Renal cortex interstitium (tissue), 15 donors: ENCODE measurements at places on chromosomes 7 and 10. TPM values are rescaled to one million over a fixed set of nuclear protein-coding genes. Genes with fewer than 3 reads are reported as not detected.

DNA sequence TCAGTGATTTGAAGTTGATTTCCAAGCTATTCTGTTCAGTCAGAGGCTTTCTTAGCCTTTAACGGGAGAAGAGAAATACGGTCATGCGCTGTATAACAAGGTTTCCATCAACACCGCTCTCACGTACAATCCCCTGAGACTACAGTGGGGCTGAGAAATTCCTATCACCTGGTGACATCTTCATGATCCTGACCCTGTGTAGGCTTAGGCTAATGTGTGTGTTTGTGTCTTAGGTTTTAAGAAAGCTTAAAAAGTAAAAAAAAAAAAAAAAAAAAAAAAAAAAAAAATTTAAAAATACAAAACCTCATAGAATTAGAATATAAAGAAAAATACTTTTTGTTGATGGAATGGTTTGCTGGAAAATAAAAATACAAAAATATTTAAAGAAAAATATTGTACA is 1.8 kb downstream of the ZNF862 start:
- DNase-seq = no peak

GRCh38 chr10:131567279-131568162 is 256.0 kb upstream of the TCERG1L start:
- DNase-seq = no peak

GRCh38 chr7:152899548-152900109 is 140.1 kb downstream of the ACTR3B start:
- no peak for DNase-seq

DNA sequence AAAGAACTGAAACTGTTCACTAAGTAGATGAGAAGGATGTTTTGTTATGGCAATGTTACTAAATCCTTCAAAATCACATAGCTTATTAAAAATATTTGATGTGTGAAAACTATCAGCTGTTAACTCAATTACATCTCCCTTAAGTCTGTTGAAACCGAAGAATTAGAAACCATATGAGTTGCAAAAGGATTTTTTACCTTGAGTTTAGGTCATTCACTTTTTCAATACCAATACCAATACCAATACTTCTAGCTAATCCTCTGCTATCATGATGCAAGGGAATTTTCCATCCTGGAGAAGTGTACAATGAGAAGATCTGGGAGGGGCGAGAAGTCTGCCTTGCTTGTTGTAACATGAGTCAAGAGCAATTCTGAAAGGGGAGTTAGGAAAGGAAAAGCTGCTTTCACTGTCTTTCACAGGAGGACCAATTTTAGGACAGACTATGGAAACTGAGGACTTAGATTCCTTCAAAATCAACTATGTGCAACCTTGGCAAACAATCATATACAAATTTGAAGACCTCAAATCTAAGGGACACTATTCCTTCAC is 199.7 kb downstream of the IMMP2L start:
- DNase-seq = no peak

DNA sequence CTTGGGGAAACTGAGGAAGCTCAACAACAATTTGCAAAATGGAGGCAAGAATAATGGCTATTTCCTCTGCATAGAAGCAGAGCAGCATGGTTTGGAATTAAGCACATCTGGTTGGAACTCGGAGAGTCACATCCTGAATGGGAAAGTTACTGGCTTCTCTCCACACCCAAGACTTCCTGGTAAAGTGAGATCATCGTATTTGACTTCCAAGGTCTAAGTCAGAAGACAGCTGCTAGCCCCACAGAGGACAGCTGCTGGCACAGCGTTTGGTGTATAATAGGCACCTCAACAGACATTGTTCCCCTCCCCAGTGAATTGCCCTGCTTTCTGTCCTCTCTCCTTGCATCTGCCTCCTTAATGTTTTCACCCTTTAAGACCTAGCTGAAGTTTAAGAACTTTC is 37.0 kb upstream of the NRF1 start:
- no peak for DNase-seq

DNA sequence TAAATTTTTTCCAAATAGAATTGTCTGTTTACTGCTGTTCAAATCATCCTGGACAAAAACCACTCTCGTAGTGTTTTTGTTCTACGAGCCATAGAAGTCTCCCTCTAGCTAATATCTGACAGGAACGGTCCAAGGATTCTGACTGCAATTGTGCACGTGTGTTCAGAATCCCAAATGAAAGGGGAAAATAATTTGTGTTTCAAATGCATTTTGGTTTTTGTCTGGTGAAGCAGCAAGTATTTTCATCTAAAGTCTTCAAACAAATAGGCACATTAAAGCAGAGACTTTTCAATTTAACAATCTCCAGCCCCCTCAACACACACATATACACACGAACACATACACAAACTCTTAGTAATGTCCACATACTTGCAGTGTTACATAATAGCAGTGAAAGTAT is 475 bp downstream of the NEUROD6 start:
- DNase-seq = no peak

DNA sequence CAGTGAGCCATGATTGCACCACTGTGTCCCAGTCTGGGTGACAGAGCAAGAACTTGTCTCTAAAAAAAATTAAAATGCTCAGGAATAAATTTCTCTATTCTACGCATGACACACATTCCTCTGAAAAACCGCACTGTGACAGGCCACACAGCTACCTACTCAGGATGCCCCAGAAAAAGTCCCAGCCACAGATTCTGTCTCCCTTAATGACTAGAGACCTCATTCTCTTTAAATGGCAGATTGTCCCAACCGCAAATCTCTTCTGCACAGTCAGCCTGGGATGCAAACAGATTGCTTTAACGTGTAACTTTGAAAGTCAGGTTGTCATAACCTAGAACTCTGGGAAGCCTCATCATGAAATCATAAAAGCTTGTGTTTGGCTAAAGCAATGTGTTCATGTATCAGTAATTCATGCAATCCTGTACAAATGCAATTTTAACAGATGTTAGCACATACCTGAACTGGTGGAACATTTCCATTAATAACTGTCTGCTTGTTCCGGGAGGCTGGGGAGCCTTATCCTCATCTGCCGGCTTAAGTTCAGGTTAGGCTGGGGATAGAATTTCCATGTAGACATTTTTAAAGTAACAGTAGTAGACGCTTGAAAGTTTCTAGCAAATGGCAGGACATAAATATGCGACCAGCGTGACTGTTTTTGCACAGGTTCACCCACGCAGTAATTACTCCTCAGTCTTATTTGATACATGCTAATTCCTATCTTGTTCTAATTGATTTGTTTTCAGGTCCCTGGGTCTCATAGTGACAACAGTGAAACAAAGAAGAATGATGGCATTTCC is 26.2 kb upstream of the MSRB2 start:
- no peak for DNase-seq

DNA sequence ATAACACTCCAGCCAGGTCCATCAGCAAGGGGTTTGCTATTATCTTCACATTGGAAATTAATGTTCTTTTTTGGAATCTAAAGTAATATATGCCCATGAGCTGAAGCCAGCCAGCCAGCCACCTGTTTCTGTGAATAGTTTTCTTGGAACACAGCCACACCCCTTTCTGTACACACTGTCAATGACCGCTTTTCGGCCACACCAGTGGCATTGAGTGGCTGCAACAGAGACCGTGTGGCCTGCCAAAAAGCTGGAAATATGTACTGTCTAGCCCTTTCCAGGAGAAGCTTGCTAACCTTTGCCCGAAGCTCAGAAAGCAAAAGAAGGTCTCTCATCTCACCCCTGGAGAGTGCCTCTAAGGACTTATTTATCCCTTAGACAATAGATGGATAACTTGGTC is 98.5 kb upstream of the NPS start:
- no peak for DNase-seq

GRCh38 chr7:87806150-87806549 is 70.0 kb downstream of the SLC25A40 start:
- DNase-seq = no peak

DNA sequence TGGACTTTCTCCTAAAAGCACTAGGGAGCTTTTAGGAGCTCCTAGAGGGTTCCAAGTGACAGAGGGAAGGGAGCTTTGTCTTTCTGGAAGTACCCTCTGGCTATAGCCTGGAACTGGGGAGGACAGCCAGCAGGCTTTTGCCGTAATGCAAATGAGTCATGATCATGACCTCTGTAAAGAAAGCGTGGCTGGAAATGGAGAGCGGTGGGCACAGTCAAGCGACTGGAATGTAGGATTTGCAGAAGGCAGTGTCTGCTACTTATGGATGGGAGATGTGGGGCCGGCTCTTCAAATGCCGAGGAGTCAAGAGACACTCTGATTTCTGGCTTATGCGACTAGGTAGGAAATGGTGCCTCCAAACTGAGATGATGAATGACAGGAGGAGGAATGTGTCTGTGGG is 34.6 kb upstream of the PLPP4 start:
- no peak for DNase-seq

DNA sequence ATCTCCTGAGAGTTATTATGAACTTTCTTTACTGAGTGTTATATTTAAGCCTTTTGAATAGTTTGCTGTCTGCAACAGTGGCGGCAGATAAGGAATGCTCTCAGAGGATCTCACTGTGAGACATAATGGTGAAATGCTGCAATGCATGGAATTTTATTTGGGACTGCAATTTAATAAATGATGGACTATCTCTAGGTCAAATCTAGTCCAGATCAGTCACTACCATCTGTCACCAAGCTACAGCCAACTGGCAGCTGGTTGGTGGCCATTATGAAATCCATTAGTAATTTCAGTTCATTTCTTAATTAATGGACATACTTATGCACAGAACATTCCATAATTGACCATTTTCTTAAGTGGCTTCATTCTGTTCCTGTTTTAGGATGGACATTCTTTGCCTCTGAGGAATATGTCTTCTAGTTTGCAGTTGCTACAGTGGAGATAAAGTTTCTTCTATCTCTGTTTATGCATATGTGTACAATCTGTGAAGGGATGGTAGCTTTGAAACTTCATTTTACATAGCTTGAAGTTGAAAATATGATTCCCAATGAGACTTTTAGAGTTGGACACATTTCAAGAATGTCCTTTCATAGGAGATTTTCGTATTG is 586.6 kb downstream of the SUGCT start:
- DNase-seq = no peak

- DNase-seq = no peak
These were observed 53.5 kb downstream of the DLG5 start for GRCh38 chr10:77872947-77873535.

GRCh38 chr7:43650457-43651052 is 67.6 kb downstream of the STK17A start:
- DNase-seq = no peak

GRCh38 chr7:104825099-104825498 is 188.9 kb upstream of the KMT2E start:
- no peak for DNase-seq

DNA sequence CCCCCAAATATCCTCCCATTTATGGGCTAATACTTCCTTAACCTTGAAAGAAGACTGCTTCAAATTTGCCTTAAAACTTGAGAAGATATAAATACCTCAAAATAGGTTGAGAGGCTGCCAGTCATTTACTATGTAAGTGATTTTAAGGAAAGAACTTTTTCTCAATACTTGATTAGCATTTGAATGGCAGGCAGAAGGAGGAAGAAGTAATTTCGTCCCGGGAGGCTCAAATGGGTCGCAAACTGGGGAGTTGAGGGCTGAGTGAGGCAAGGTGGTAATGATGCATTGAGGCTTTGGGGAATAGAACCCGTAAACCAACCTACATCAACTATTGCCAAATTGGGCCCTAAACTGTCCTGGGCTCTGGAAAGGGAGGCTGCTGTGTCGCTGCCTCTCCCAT is 11.1 kb downstream of the CAMK1D start:
- DNase-seq = no peak

DNA sequence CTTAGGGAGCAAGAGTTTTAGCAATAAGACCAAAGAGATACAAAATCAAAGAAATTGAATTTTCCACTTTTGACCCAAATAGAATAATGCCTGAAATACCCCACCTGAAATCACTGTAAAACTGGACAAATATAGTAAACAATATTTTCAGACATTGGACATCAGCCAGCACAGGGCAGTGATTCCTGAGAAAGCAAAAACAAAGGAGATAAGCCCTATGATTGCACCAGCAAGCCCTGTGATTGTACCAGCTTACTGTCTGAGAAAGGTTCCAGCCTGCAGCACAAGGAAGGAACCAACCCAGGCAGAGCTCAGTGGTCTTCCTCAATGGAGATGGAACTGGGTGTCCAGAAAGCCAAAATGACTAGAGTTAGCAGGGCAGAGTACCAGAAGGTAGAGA is 10.3 kb downstream of the TMEM106B start:
- DNase-seq = no peak

MICALL2 gene
- 8.2 TPM for polyA plus RNA-seq

NPFFR1 gene
- polyA plus RNA-seq = 0.14 TPM
